ENCODE measurements at places on chromosomes 7 and 10. TPM values are rescaled to one million over a fixed set of nuclear protein-coding genes. Genes with fewer than 3 reads are reported as not detected.

The PLEKHA1 gene
- total RNA-seq = 50.9 TPM

The LCOR gene
- total RNA-seq = 35.7 TPM

DNA sequence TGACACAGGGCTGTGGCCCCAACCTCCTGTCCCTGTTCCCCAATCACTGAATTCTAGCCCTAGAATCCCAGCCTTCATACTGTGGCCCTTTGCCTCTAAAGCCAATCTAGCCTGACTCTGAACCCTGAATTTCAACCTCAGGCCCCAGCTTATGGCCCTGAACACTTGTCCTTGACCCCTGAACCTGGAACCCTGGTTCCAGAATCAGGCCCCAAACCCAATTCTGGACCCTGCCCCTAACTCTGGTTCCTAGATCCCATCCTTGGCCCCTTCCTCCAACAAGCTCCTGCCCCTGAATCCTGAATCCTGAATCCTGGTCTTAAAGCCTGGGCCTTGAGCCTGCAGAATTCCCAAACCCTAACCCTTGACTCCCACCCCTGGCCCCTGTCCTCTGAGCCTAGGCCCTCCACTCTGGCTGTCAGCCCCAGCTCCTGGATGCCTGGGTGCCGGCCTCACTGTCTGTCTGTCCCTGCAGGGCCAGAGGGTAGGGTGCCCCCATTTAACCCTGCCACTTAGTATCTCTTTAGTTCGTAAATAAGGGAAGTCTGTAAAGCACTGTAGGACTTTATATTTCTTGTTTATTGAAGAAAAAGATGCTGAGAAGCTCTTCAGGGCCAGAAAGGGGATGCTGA lies 1.3 kb downstream of the INPP5A start:
- DNase-seq = no peak

GRCh38 chr10:11548768-11549099 lies 62.7 kb downstream of the USP6NL start:
- no peak for DNase-seq

The SFRP4 gene
- total RNA-seq = 1.8 TPM

GRCh38 chr7:98254516-98254915 lies 2.5 kb upstream of the TECPR1 start:
- DNase-seq = no peak
